ENCODE measurements at places on chromosomes 7 and 10.

DNA sequence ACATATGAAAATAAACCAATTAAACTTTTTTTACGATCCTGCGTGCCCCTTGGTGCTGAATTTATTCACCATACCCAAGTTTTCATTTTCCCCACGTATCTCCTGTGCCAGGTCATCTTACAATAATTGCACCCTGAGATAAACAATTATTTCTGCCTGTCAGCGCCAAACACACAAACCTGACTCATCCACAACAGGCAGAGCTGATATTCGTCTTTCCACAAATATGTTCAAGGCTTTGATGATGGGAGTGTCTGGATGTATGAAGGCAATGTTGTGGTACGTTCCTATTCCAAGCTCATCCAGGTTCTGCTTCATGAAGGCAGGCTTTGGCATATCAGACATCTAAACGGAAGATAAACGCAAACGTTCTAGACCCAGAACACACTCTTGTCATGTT is 45.8 kb upstream of the RHEB start:
- no peak for DNase-seq

DNA sequence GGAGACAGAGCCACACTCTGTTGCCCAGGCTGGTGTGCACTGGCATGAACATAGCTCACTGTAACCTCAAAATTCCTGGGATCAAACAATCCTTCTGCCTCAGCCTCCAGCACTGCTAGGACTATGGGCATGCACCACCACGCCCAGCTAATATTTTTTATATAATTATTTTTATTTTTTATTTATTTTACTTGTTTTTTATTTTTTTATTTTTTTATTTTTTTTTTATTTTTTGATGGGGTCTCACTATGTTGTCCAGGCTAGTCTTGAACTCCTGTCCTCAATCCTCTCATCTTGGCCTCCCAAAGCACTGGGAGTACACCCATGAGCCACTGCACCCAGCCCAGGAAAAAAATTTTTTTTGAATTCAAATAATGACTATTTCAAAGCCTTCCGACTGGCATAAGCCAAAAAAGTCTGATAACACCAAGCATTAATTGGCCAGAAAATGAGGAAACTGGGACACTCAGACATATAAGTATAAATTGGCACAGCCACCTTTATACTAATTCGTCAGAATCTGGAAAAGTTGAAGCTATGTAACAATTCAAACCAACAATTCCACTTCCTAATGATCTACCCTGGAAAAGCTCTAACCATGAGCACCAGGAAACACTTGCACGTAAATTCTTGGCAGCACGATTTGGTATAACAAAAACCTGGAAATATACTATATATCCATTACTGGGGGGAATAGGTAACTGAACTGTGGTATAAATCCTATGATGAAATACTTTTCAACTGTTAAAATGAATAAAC is 6.3 kb downstream of the ZC3HAV1 start:
- DNase-seq = no peak

DNA sequence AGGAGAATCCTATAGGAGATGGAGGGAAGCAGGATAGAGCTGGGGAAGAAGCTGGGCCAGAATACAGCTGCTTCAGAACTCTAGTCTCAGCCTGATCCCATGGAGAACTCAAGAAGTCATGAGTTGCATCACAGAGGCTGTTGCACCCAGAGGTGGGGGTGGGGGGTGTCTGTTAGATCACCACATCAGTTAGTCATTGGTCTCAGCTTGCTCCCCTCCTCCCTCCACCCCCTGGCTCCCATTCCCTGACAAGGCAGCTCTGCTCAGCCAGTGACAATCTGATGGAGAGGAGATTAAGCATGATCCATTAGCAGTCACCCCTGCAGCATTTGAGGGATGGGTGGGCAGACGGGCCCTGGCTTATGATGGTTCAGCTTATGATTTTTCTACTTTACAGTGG is 58.4 kb upstream of the FGL2 start:
- no peak for DNase-seq

DNA sequence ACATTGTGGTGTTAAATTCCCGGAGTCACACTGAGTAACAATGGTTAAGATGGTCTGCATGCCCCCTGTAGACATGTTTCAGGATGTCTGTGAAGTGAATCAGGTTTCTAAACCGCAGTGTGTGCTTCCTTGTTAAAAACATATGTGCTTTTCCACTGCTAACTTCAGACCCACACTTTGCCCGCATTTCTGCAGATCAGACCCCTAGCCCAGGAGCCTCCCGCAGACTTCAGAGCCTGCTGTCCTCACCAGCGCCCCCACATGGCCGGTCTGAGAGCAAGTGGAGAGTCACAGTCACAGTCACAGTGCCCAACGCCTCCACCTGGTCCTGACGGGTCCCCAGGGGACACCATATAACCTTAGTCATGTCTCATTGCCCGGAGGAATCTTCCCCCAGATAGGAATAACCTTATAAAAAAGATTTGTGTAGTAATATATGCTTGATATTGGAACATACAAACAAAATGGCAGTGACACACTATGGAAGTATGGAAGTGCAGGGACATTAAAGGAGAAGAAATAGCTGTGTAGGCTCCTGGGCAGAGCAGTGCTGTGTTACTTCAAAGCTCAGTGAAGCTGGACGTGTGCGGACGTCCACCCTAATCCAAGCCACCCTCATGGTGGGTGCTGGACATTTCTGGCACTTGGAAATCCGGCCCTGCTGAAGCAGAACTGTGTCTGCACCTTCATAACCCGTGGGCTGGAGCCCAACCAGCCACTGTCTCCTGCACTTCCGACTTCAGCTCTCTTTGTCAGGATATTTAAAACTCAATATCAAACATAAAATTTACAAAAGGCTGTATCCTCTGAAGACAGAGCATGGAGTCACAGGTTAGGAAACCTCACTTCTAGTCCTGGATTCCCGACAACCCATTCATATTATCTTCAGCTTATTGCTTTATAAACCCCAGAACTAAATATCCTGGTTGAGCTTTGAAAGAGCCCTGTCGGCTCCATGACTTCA is 29.0 kb downstream of the GSTO2 start:
- DNase-seq = peak; percentile 89

GRCh38 chr10:22685926-22686325 is 28.5 kb downstream of the PIP4K2A start:
- no peak for DNase-seq

GRCh38 chr7:109967406-109967805 is 1123.5 kb upstream of the LRRN3 start:
- no peak for DNase-seq

DNA sequence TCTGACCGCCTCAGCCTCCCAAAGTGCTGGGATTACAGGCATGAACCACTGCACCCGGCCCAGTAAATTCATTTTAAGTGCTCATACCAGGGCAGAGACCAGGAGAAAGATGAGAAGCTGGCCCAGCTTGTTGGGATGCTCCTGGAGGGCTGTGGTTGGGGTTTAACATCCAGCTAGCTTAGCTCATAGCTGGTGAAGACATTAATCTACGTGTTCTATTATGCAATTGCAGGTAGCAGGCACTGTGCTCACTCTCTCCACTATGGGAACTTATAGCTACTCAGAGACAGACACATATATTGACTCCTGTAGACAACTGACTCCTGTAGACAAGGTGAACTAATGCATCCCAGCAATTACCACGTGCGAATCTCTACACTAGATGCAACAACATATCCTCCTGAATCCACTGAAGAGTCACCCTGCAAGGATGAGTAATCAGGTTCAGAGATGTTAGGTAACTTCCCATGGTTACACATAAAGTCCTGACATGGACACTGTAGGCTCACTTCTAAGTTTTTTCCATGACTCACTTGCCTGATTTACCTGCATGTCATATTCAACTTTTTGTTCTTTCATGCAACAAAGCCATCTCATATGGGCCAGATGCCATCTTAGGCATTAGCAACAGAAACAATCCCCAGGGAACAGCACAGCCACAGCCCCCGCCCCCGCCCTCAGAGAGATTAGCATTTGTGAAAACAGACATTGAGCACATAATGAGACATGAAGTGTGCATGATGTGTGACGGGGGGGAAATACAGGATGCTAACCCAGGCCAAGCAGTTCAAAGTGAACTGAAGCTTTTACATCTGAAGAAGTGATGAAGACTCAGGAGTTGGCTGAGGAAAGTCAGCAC is 37.2 kb downstream of the ERLIN1 start:
- no peak for DNase-seq

DNA sequence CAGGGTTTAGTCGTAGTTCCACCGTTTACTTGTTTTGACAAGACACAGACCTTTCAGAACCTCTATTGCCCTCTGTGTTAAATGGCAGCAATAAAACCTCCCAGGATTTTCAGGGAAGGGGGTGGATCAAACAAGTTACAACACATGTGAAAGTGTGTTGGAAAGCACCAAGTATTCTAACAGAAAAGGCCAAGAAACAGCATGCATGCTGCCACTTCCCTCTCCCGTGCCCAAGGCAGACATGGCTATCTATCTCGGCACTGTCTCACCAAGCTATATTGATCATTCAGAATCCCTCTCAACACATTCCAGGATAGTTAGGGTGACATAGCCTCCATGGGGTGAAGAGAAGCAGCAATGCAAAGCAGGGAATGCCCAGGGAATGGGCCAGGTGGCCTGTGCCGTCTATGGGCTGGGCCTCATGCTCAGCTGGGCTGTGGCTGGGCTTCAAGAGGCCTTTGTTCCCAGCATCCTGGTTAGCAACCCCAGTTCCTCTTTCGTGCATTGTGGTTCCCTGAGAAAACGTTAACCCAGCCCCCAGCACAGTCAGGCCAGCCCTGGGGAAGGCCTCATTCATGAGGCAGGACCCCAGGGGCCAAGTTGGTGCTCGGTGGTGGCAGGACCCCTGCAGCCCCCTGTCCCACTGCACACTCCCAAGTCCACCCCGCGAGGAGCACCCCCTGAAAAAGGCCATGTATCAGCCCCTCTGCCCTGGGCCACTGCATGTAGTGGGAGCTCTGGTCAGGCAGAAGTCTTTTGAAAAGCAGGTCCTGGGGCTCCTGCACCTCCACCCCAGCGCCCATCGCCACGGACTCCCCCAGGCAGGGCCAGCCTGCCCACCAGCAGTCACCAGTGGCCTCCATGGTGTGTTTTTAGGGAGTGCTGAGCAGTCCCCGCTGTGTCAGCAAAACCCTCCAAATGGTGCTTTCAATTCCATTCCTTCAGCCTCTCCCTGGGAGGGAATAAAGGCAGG is 25.5 kb downstream of the VSIR start:
- DNase-seq = no peak

DNA sequence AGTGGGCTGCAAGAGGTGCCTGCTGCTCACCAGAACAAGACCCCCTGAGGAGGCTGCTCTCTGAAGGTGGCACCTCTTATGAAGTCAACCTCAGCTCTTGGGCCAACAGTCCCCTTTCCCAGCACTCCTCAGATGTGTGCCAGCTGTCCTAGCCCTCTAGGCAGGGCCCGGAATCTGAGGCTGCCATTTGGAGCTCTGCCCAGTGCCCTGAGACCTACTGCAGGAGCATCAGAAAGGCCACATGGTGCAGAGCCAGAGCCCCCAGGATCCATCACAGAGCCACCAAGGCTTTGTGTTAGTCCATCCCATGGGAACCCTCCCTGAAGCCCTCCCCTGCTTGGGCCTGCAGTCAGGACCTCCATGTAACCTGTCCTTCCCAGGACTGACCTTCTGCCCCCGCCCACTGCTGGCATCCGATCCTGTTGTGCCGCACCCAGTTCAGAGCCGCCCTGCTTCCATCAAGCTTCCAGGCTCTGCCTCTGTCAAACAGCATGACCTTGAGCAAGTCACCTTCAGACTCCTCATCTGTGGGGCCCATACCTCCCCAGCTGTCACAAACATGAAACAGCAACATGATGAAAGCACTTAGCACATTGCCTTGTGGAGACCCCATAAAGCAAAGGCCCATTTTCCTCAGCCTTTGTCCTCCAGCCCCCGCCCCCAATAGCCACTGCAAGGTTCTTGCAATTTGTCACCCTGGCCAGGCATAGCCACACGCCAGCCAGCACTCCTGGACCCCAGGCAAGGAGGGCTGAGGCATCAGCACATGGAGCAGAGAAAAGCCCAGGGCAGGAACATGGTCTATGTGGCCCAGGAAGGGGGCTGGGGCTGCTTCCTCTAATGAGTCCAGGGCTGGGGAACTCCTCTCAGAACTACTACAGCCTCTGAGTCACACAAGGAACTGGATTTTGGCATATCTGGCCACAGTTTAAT is 51.7 kb downstream of the GRID1 start:
- DNase-seq = no peak

DNA sequence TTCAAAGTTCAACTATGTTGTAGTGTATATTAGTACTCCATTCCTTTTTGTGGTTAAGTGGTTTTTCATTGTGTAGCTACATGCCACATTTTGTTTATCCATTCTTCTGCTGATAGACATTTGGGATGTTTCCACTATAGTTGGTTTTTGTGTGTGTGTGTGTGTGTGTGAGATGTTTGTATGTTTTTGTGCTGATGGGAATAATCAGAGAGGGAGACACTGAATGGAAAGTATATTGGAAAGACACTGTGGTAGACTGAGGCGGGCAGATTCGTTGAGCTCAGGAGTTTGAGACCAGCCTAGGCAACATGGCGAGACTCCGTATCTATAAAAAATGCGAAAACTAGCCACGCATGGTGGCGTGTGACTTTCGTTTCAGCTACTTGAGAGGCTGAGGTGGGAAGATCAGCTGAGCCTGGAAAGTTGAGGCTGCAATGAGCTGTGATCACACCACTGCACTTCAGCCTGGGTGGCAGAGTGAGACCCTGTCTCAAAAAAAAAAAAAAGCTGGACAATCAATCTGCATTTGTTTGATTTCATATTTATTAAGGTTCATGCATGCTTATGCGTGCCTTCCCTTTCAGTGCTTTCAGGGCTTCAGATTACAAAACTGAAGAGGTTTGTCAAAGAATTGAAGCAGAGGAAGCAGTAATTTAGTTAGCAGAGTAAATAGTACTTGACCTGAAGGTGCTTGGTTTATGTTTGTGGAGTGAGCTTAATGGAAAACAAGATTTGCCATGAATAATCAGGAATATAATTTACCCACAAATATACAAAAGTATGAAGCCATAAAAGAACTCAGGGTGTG is 14.7 kb downstream of the SEC24C start:
- no peak for DNase-seq

DNA sequence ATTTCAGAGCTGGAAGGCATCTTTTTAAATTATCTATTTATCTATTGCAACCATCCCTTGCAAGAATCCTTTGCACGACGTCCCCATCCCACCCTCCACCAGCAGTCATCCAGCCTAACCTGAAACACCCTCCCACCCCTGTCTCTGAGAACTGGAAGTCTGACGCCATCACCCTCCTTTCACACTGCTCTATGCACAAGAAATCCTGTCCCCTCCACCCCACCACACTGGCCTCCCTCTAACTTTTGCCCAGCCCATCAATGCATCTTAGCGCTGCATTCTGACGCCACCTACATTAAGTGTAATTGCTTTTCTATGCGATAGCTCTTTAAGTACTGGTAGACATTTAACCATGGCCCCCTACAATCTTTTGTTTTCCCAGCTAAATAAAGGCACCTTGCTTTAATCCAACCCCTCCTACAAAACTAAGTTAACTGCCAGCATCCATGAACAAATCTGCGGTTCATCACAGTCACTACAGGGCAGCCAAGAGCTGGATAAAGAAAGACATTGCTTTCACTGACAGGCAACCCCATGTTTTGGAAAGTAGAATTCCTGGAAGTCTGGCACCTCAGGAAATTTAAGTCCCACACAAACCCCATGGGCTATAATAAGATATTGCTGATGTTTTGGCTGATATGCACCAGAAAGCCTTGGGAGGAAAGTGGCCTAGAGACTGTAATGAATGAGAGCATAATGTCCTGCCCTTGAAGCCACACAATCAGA is 128.0 kb downstream of the GLI3 start:
- no peak for DNase-seq
